ENCODE measurements at places on chromosomes 1 and 21.

DNA sequence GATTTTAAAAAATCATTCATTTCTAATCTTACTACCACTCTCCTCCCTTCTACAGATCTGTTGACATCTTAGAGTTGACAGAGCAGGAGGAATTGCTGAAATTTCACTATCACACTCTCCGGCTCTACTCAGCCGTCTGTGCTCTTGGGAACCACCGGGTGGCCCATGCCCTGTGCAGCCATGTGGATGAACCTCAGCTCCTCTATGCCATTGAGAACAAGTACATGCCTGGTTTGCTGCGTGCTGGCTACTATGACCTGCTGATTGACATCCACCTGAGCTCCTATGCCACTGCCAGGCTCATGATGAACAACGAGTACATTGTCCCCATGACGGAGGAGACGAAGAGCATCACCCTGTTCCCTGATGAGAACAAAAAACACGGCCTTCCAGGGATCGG lies 276.7 kb downstream of the ZP4 start:
- DNase-seq, result no peak

- DNase-seq, result no peak
These were observed 11.8 kb upstream of the CGN start for GRCh38 chr1:151499365-151499764.

GRCh38 chr1:65495137-65495536 lies 74.7 kb downstream of the LEPR start:
- DNase-seq, result no peak

- no peak for DNase-seq
These were observed 75.0 kb downstream of the PBX1 start for GRCh38 chr1:164633997-164634396.

- no peak for DNase-seq
These were observed 5.6 kb upstream of the MAN1C1 start for GRCh38 chr1:25610822-25611630.

DNA sequence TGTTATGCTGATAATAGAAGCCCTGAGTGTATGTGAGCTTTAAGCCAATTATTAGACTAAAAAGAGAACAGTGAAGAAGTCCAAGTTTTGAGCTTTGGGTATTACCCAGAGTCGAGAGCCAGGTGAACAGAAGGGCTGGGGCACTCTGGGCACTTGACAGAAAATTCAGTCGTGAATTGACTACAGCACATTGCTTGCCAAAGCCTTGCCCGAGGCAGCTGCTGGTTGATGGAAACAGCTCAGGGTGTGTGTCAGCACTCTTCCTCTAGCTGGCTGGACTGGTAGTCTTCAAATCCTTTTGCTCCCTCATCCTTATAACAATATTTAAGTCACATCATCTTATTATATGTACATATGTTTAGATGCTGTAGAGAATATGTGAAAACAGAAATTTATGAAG lies 21.3 kb downstream of the PDE4B start:
- DNase-seq, result no peak

DNA sequence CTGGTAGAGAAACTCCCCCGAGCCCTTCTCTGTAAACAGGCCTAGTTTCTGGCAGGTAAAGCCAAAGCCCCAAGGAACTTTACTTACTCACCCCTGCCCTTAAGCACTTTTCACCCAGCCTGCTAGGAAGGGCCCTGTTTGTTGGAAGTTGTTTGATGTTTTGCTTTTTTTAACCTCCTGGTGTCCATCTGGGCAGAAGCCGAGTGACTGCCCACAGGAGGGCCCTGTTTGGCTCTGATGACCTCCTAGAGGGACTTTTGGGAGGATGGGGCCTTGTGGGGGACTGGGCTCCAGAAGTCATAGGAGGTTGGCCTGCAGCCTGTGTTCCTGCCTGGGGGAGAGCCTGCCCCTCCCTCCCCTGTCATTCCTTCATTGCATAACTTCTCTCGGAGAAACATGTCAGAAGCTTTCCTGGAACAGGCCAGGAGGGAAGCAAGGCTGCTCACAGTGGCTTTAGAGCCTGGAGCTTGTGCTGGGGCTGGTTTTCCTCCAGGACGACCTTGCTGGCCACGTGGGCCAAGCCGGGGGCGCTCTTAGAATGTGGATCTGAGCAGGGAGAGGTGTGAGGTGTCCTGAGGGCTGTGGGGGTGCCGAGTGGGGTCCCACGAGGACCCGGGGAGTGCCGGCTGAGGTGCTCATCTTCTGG lies 33.9 kb downstream of the COQ8A start:
- DNase-seq, result no peak

- DNase-seq, result no peak
These were observed 18.0 kb upstream of the ETV3L start for GRCh38 chr1:157117527-157118057.

DNA sequence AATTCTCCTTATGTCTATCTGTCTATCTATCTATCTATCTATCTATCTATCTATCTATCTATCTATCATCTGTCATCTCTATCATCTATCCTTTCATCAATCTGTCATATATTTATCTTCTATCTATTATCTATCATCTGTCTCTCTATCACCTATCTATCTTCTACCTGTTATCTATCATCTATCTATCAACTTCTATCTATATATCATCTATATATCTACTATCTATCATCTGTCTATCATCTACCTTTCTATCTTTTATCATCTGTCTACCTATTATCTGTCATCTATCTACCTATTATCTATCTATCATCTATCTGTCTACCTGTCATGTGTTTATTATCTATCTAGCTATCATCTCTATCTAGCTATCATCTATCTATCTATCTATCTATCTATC lies 124.7 kb upstream of the C1orf174 start:
- no peak for DNase-seq

DNA sequence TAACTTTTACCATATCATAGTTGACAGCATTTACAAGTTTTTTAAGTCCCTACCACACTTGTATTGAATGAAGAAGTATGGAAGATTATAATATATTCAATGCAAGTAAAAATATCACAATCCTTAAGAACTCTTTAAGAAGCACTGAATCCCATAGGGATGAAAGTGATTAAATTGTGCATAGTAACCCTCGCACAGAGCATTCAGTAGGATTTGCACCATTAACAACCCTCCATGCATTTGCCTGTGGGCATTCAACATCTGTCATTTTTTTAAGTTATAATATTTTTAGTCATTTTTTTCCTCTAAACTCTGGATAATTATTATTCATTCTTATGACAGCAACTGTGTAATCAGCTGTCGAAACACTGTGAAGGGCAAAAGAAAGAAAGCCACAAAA lies 10.1 kb downstream of the SELE start:
- DNase-seq, result no peak

GRCh38 chr21:46146856-46147255 lies 8.5 kb downstream of the FTCD start:
- no peak for DNase-seq

DNA sequence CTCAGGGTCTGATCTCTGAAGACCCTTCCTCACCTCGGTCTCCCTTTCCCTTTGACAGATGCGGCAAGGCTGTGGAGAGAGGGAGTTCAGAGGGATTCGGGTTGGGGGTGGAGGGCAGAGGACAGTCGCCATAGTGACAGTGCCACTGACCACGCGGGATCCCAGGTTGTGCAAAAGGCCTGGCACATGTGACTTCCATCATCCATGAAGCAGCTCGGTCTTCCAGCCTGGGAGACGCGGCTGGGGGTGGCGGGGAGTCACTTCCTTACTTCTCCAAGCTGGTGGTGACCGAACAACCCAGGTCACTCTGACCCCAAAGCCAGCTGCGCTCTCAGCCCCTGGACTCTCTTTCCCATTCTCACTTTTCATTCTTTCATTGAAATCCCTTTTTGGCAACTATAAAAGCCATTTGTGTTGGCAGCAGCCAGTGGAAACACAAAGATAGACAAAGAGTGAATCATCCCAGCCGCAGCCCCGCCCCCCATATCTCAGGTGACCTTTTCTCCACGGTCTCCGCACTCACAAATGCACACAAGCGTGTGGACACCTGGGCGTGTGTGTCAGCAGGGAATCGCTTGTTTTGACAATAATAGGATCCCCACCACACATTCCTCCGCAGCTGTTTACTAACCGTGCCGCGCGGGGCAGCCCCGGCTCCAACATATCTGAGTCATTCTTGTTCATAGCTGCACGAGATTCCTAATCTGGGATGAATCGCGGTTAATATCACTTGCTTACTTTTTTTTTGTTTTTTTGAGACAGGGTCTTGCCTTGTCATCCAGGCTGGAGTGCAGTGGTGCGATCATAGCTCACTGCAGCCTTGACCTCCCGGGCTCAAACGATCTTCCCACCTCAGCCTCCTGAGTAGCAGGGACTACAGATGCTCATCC lies 68.3 kb downstream of the DHRS3 start:
- no peak for DNase-seq

DNA sequence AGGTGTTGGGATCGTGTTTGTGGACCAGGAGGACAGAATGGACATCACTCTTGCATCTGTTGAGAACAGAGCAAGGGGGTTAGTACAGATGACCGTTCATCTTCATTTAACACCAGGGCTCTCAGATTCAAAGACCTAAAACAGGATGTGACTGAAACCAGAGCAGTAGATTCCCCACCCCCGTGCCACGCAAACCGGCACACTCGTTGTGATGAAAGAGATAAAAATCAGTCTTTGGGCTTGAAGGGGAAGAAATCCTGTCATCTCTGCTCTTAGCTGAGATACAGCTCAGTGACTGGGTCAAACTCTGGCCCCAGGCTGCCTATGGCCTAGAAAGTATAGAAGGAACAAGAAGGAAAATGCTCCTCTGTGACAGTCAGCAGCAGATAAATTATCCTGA lies 146.2 kb upstream of the KRTAP19-8 start:
- peak; percentile 33 for DNase-seq

DNA sequence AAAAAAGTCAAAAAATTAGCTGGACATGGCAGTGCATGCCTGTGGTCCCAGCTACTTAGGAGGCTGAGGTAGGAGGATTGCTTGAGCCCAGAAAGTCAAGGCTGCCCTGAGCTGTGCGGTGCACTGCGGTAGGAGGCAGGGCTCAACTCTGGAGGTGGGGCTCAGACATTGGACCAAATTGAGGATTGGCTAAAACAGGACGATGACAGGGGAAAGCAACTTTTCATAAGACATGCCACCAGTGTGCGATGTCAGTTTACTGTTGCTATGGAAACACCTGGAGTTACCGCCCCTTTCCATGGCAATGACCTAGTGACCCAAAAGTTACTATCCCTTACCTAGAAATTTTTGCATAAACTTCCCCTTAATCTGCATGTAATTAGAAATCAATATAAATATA lies 85.3 kb downstream of the DISP3 start:
- no peak for DNase-seq

DNA sequence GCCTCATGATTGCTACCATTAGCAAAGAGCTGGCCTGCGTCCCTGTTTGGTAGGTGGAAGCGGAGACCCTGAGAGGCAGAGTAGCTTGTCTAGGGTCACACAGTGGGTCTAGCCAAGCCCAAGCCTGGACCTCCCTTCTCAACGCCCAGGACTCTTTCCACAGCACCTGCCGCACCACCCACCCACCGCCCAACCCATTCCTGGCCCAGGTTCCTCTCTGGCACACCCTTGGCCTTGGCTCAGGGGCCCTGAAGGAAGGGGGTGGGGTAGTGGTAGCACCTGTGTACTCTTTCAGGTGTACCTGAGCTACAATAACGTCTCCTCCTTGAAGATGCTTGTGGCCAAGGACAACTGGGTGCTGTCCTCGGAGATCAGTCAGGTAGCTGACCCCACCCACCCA lies 19.3 kb downstream of the FAM151A start:
- DNase-seq, result no peak

GRCh38 chr1:155859881-155860871 lies 809 bp downstream of the SYT11 start:
- no peak for DNase-seq

GRCh38 chr1:156788136-156788535 lies 20.8 kb downstream of the PRCC start:
- DNase-seq, result no peak

DNA sequence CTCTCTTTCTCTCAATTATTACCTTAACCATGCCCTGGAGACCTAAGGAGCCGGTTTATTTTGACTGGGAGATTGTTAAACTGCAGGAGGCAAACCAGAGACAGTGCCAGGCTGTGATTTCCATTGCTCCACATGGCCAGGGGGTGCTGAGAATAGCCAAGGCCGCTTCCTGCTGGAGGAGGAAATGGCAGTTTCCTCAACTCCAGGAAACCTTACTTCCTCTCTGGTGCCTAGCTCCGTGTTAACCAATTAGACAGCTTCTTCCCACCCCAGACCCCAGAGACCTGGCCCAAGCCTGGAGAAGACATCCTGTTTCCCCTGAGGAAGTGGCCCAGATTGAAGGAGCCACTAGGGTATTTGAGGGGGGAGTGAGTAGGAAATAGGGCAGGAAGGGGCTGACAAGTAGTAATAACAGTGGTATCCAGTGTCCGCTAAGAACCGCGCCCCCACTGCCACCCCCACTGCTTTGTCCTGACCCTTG lies 161.2 kb downstream of the PLPP3 start:
- no peak for DNase-seq

GRCh38 chr1:64337926-64338325 lies 132.0 kb upstream of the CACHD1 start:
- no peak for DNase-seq

GRCh38 chr1:65435987-65436386 lies 15.5 kb downstream of the LEPR start:
- no peak for DNase-seq

DNA sequence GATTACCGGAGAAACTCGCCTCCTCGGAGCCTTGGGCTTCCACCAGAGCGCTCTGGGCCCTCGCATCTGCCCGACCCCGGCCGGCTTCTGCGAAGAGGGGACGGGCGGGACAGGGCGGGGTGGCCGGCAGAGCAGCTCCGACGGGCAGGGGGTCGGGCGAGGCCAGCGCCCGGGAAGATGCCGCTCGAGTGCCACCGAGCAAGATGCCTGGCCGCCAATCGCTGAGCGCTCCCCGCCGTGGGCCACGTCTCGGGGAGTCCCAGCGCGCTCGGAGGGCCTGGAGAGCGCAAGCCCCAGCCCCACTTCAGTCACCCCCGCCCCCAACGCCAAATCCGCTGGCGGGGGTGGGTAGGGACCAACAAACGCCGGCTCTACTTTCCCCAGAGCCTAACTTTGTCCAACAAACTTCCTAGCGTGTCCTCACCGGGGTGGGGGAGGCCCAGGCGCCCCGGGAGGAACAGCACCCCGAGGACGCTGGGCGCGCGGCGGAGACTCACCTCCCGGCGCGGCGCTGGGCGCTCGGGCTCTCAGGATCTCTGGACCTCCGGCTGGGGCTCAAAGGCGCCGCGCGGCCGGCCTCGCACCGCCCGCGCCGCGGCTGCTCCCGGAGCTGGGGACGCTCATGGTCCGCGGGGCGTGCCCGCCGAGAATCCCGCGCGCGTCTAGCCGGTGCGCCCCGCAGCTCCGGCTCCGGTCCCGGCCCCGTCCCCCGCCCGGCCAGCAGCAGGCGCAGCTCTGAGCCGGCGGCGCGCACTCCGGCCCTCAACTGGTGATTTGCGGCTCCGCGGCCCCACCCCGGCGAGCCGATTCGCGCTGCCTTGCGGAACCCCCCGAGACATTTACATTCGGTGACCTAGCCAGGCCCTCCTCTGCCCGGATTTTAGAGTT lies at the start of gene BCAR3:
Gene BCAR3 (minus strand): TSS at position 737 of the 888 bp plus-strand sequence. CDS start 6,907 bp downstream, outside the sequence.
- DNase-seq, result no peak

- DNase-seq, result no peak
These were observed 153.9 kb downstream of the CASZ1 start for GRCh38 chr1:10642403-10643080.

- DNase-seq, result no peak
These were observed 7.4 kb downstream of the DSCAM start for GRCh38 chr21:40839521-40839920.

GRCh38 chr1:89692601-89693521 lies 59.9 kb downstream of the LRRC8C start:
- no peak for DNase-seq

GRCh38 chr1:13754510-13755103 lies 54.6 kb downstream of the PRDM2 start:
- no peak for DNase-seq

Measured in activated T-helper 1 cell treated with anti-CD3 and anti-CD28 coated beads, Interleukin-2, amount 50 U/mL, for 16 hours (primary cell).